ENCODE measurements at places on chromosomes 4 and X.

DNA sequence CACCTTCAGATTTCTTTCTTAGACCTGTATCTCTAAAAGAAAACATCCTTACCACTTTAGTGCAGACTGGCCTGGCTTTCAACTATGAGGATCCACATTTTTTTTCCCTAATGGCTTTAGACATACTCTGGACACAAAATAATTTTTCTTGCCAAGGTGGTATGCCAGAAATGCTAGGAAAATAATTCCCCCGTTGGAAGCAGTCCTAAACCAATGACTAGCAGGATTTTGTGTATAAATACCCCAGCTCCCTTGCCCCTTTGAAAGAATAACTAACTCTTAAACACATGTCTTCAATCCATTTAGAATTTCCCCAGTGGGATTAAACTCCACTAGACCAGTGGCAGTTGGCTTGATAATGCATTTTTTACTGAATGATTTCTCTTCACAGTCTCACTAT, 500.5 kb upstream of the FTHL17 start:
- no peak overlapping the region for H3K27ac ChIP-seq
- H3K36me3 ChIP-seq = no peaks in the 10 kb centered on the region
- H3K4me1 ChIP-seq = no peaks in the 10 kb centered on the region
- no peaks in the 10 kb centered on the region for H3K27me3 ChIP-seq

DNA sequence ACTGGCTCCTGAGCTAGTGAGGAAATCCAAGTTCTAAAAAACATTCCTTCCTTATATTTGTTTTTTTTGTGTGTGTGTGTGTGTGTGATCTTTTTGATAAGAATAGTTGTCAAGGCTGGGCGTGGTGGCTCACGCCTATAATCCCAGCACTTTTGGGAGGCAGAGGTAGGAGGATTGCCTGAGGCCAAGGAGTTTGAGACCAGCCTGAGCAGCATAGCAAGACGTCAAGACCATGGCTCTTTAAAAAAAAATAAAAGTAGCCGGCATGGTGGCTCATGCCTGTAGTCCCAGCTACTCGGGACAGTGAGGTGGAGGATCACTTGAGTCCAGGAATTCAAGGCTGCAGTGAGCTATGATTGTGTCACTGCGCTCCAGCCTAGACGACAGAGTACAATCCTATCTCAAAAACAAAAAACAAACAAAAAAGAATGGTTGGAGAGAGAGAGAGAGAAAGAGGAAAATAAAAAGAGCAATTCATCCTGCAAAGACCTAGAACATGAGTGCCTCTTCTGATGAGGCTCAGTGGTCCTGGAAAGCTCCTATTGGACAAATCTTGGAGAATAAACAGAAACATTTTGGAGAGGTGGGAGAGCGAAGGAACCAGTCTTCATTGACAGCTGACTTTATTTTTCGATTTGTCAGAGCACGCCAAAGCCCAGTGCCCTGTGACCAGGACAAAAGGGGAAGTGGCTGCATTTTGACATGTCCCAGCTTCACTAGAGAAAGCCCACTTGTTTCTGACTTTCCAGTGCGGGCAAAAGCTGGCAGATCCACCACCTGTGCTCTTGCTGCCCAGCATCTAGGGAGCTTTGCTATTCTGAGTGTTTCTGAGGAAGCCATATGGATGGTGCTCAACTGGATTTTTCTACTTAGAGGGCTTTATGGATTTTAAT, 244.7 kb downstream of the PALLD start:
- H3K36me3 ChIP-seq = no peaks in the 10 kb centered on the region
- peaks cover 12% of the 10 kb centered on the region for H3K4me1 ChIP-seq
- no peaks in the 10 kb centered on the region for H3K27me3 ChIP-seq
- H3K27ac ChIP-seq = peak overlapping the region; percentile 40

GRCh38 chrX:51568586-51568985, 50.1 kb downstream of the CENPVL3 start:
- H3K4me1 ChIP-seq = no peaks in the 10 kb centered on the region
- no peaks in the 10 kb centered on the region for H3K27me3 ChIP-seq
- no peak for DNase-seq
- H3K4me3 ChIP-seq = no peak overlapping the region

DNA sequence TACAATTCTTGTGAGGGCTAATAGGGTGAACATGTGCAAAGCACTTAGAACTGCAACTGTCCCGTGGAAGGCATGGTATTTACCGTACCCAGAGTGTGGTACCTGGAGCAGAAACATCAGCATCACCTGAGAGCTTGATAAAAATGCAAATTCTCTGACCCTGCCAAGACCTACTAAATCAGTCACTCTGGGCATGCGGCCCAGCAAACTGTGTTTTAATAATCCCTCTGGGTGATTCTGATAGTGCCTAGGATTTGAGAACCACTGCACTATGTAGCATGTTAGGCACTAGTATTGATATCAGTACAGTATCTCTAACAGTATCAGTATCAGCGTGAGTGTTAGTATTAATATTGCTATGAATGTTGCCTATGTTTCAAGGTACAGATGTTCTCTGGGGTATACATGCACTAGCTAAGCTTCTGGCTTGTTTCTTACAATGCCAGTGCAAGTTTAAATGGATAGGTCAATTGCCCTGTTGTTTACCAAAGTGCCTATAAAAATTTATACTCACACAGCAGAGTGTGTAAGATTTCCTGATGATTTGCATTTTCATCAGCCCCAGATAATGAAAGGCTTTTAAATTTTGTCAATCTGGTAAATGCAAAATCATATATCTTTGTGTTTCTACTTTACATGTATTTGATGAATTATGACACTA, 354.0 kb downstream of the HS3ST1 start:
- no peak overlapping the region for H3K27ac ChIP-seq
- no peak for DNase-seq
- no peak overlapping the region for H3K4me3 ChIP-seq
- no peaks in the 10 kb centered on the region for H3K4me1 ChIP-seq
- no peaks in the 10 kb centered on the region for H3K36me3 ChIP-seq
- H3K27me3 ChIP-seq = no peaks in the 10 kb centered on the region

DNA sequence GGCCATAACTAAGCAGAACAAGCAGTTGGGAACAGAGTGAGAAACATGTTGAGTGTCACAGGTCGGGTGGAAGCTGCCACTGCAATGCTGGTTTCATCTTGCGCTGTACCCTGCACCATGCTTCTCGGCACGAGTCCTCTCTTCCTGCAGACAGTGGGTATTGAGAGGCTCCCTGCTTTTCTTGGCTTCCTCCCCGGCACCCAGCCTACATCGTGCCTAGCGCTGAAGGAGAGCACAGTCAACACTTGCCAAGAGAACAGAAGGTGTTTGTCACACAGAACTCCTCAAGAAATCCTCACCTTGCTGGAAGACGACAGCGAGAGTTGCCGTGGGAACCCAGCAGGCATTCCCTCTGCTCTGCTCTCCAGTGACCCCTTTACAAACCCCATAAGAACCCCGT, 53.6 kb downstream of the EVC2 start:
- H3K27ac ChIP-seq = no peak overlapping the region
- DNase-seq = no peak
- H3K27me3 ChIP-seq = no peaks in the 10 kb centered on the region
- H3K4me3 ChIP-seq = no peak overlapping the region
- H3K36me3 ChIP-seq = no peaks in the 10 kb centered on the region
- H3K4me1 ChIP-seq = no peaks in the 10 kb centered on the region

- H3K27ac ChIP-seq = no peak overlapping the region
- DNase-seq = no peak
- H3K4me1 ChIP-seq = peaks cover 59% of the 10 kb centered on the region
- H3K36me3 ChIP-seq = no peaks in the 10 kb centered on the region
- H3K4me3 ChIP-seq = no peak overlapping the region
These were observed 67.9 kb downstream of the GAB1 start for GRCh38 chr4:143404555-143404954.
